ENCODE measurements at places on chromosomes 6 and 20.
A peak's percentile ranks its signal among the peaks of the same experiment; 100 is the strongest.

- no peak for DNase-seq
These were observed 483 bp downstream of the SMIM26 start for GRCh38 chr20:18567739-18568091.

DNA sequence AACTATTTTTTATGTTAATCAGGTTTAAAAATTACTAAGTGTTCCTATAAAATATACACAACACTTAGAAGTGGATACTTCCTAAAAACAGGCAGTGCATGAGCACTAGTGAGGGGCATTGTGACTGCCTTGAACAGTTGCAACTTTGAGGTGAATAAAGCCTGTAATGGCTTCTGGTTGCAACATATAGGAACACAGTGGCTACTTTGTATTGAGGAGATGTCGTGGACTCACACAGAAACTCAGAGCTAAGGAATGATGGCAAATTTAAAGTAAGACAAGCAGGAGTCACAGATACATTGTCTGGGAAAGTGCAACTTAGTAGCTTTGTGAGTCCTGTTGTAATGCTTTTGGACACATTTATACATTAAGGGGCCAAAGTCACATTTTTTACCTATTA is 861 bp upstream of the HLA-A start:
- no peak for DNase-seq

DNA sequence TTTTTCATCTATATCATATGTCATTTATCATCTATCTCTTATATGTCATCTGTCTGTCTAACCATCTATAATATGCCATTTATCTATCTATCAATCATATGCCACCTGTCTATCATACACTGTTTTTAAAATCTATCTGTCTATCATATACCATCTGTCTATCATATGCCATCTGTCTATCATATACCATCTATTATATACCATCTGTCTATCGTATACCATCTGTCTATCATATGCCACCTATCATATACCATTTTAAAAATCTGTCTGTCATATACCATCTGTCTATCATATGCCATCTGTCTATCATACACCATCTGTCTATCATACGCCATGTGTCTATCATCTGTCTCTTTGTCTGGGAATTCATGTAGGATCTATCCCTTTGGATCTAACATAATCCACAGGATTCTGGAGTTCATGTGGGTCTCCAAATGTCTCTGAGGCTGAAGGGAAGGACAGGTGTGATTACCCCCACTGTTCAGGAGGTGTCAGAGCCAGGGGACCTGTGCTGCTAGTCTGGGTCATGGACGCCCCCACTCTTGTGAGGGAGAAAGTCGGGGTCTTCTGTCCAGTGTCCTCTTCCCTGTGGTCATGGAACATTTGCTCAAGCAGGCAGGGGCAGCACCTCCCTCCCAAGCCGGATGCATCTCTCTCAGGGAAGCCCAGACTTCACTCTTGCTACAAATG is 36.9 kb upstream of the FRMD1 start:
- no peak for DNase-seq

- DNase-seq, result no peak
These were observed 68.6 kb downstream of the ARHGAP18 start for GRCh38 chr6:129641344-129641743.

DNA sequence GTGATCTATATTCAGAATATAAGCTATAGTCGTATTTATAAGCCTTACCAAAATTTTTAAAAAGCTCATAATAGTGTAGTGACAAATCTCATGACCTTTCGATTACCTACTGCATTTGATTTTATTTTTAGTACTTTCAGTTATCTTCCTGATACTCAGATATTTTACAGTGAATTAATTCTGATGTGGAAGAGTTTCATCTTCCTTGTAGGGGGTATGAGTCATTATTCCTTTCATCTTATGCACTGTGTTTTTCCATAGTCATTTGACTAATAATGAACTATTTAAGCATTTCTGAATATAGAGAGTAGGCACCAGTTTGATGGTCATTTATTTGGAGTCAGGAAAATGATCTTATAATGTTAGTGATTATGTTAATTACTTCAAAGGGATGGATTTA is 36.4 kb downstream of the HDGFL1 start:
- no peak for DNase-seq

DNA sequence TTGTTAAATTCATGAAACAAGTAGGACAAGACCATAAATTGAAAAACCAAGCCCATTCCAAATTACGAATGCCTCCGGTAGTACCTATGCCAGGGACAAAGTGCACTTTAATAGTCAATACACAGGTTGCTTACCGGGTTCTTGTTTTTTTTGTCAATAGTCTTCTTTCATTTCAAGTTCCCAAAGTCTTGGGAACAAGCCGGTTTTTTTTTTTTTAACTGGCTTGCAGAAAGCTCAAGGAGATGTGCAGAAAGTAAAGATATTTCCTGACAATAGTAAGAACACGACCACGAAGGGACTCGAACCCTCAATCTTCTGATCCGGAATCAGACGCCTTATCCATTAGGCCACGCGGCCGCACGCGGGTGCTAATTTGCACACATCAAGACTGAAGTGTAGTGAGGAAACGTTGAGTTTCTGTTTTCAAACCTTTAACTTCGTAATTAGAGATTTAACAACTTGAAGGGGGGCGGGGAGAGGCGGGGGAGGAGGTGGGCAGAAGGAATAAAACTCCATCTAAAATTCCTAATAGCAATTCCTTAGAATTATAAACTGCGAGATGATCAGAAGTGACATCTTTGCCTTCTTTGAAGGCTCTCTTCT is 181.0 kb downstream of the TRIM27 start:
- DNase-seq, result no peak

DNA sequence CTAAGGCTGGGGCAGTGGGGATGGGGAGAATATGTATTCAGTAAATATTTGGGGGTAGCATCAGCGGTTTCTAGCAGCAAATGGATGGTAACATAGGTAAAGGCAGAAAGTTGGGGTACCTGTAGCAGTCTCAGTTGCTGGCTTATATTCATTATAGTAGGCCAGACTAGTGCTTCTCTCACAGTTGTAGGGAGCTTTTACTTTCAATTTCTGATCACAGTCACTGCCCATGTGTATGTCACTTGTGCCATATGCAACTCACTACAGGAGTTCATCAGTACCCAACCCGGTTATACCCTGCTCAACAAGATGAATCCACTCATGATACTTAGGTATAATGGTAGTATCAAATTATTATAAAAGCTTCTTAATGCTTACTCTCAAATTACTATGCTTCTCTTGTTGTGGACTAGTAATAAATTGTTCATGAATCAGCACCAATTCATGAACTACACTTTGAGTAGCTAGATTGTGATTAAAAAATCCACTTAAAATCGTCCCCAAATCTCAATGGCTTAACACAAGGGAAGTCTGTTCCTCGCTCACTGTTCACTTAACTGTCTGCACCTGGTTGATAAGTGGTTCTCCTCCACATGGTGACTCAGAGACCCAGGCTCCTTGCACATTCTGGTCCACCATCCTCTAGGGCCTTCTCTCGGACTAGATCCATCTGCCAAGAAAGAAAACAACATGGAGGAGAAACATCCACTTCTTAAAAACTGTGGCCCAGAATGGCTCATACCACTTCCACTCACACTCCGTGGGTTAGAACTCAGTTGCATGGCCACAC is 31.3 kb upstream of the MYLIP start:
- DNase-seq, result no peak

GRCh38 chr20:36808317-36809257 is 35.0 kb upstream of the DSN1 start:
- DNase-seq, result peak; percentile 63

DNA sequence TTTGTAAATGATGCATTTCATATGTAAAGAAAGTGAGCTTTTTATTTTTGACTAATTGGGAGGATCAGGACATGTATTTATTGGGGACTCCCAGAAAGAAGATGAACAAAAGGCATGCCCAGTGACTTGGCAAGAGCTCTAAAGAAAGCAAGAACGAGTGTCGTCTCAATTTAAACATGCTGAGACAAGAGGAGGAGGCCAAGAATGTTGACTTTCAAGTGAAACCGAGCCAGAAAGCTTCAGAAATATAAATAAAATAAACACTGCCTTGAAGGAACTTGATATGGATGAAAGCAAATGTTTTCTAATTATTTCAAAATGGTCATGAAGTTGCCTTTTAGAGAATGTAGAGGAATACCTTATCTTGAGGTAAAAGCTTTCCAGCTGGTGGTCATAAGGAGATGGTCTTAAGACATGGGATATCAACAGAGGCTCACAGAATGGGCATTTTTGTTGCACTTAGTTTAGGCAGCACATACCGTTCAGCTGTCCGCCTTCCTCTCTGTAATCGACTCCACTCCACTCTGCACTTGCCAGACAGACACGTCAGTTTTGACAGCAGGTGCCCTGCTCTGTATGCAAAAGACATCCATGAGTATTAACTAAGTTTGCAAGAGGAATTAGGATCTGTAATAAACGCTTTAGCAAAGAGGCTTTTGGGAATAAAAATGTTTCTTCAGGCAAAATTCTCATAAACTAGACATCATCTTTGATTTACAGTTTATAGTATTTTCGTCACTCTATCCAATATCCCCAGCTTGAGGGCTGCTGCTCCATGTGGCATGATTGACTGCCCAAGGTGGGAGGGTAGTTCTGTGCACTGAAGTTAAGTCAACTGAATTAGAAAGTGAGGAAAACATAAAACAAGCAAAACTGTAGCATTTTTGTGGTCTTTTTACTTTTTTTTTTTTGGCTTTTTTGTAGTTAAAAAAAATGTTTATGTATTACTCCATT is 613.1 kb downstream of the PKHD1 start:
- no peak for DNase-seq

DNA sequence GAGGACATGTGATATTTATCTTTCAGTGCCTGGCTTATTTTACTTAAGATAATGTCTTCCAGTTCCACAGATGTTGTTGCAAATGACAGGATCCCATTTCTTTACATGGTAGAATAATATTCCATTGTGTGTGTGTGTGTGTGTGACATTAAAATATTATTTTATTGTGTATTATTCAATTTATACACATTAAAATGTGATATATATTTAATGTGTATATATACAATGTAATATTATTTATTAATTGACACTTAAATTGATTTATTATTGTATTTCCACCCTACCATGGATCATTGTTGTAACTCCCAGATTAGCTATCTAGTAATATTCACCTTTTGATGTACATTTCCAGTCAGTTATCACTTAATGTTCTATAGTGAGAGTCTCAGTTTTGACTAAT is 1422.5 kb upstream of the ADGRB3 start:
- DNase-seq, result no peak

DNA sequence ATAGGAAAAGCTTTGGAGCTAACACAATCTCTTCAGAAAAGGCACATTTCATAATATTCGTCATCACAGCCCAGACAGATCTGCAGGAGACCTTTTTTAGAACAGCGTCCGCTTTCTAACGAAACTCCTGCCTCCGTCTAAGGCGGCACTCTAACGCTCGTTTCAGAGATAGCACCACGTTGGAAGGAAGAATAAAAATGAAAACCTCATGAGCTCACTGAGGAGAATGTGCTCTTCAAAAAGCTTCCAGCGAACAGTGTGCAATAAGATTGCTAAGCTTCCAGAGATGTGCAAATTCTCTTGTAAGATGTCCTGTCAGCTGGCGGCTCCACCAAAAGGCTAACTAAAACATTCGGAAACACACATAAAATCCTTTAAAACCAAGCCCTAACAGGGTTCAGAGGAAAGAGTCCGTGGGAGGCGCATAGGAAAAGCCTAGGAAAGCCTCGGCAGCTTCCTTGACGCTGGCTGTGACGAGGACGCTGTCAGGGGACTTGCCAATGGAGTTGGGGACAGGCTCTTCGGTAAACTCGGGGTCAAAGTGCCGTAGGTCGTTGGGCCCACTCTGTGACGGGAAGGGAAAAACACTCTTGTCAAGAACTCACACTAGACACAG is 117.6 kb upstream of the SLC2A12 start:
- DNase-seq, result no peak

- no peak for DNase-seq
These were observed 47.5 kb downstream of the SNRNP48 start for GRCh38 chr6:7637533-7637932.

- no peak for DNase-seq
These were observed 96.9 kb downstream of the LY86 start for GRCh38 chr6:6685249-6686040.

GRCh38 chr6:9564021-9564420 is 850.9 kb downstream of the TFAP2A start:
- no peak for DNase-seq

- DNase-seq, result peak; percentile 24
These were observed 36.4 kb upstream of the HLA-C start for GRCh38 chr6:31308050-31308844.

GRCh38 chr20:63835021-63835858 is 4.2 kb upstream of the ZBTB46 start:
- DNase-seq, result no peak

DNA sequence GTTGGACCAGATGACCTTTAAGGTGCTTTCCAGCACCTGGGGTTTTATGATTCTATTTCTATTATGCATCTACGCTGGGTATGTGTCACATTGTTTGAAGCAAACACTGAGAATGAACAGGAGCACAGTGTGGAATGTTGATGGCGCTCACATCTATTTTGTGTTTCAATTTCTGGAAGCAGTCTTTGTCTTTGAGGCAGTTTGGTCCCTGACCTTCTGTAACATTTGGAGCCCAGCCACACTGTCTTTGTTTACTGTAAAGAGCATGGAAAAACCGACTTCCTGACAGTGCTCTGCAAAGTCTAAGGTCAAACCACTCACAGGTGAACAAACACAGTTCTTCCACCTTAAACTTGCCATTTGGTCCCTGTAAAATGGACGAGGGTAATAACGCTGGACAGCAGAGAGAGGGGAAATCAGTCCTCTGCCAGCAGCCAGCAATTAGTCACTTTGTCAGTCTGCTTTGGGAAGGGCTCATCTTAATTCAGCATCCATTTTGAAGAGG is 155.5 kb downstream of the PRL start:
- DNase-seq, result no peak

DNA sequence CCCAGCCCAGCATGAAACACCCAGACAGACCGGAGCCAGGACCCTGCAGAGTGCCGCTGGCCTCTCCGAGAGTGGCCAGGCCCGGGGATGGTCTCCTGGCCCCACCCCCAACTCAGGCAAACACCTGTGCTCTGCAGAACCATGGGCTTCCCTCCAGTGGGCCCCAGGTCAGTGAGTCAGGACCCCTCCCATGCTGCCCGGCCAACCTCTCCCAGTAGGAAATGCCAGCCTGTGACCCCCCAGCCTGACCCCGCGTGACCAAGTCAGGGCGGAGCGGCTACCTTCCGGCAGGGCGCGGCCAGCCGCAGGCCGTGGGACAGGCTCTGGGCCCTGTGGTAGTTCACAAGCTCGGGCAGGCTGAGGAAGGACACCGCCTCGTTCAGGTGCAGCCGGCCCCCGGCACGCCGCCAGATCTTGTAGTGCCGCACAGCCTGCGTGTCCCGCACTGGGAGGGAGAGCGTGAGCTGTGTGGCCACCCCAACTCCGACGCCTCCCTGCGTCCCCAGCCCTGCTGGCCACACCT is 3.2 kb downstream of the PTK6 start:
- DNase-seq, result no peak
